ENCODE measurements at places on chromosomes 2 and 18.

- H3K27ac ChIP-seq = no peak overlapping the region
- no peak overlapping the region for H3K4me3 ChIP-seq
- no peaks in the 10 kb centered on the region for H3K36me3 ChIP-seq
- H3K4me1 ChIP-seq = no peaks in the 10 kb centered on the region
- no peaks in the 10 kb centered on the region for H3K27me3 ChIP-seq
Observed at GRCh38 chr2:67218056-67218455, 179.1 kb upstream of the ETAA1 start.

GRCh38 chr2:4354164-4354563 lies 650.8 kb downstream of the DCDC2C start:
- H3K27ac ChIP-seq = no peak overlapping the region
- no peaks in the 10 kb centered on the region for H3K36me3 ChIP-seq
- no peak for DNase-seq
- no peak overlapping the region for H3K4me3 ChIP-seq
- no peaks in the 10 kb centered on the region for H3K4me1 ChIP-seq

DNA sequence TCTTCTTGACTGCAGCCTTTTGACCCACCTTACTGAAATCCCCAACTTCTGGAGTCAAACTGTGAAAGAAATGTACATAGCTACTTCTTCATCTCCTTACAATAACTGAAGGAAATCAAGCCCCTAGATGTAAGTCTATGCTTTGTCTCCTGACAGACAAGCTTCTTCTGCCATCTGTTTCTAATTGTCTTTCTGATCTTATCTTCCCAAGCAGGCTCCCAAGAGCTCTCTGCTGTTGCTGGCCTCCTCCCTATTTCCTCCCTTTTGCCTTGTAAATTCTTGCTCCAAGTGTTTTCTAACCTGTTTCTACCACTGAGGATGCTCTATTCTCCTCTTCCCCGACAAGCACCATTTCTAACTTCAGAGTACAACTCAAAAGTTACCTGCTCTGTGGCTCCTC lies 77.4 kb upstream of the OSR1 start:
- no peaks in the 10 kb centered on the region for H3K27me3 ChIP-seq
- H3K36me3 ChIP-seq = no peaks in the 10 kb centered on the region

DNA sequence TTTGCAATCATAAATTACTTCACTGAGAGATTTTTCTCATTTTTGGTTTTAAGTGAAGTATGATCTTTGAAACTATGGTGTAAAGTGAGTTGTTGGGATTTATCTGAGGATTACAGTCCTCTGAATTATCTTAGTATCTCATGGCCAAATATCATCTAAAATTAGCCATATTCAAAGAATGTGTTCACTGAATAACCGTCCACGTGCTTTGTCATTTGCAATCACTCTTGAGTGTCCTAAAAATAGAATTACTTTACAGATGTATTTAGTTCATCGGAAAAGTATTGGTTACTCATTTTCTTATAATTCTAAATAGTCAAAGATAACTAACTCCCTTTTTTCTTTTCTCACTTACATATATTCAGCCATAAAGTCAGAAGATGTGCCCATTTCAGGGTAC lies 141.2 kb downstream of the RTN4 start:
- H3K27ac ChIP-seq = no peak overlapping the region
- no peaks in the 10 kb centered on the region for H3K27me3 ChIP-seq
- H3K4me3 ChIP-seq = no peak overlapping the region
- H3K4me1 ChIP-seq = no peaks in the 10 kb centered on the region

DNA sequence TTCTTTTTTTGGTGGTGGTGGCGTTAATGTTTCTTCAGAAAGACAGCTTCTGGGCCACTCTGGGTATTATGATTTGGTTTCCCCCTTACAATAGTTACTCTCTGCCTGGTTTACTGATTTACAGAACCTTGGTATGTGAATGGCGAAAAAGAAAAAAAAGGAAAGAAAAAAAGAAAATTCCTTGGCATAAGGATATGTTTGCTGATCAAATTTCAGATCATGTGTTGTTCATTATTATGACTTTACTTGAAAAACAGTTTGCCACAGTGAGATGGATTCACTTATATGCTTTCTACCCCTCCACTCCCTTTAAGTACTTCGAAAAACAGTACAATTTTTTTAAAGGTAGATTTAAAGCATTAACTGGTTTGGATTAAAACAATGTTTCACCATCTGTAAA lies 21.0 kb downstream of the BCL11A start:
- no peak overlapping the region for H3K4me3 ChIP-seq
- no peak overlapping the region for H3K27ac ChIP-seq
- H3K4me1 ChIP-seq = peaks cover 6% of the 10 kb centered on the region
- peaks cover 3% of the 10 kb centered on the region for H3K27me3 ChIP-seq

DNA sequence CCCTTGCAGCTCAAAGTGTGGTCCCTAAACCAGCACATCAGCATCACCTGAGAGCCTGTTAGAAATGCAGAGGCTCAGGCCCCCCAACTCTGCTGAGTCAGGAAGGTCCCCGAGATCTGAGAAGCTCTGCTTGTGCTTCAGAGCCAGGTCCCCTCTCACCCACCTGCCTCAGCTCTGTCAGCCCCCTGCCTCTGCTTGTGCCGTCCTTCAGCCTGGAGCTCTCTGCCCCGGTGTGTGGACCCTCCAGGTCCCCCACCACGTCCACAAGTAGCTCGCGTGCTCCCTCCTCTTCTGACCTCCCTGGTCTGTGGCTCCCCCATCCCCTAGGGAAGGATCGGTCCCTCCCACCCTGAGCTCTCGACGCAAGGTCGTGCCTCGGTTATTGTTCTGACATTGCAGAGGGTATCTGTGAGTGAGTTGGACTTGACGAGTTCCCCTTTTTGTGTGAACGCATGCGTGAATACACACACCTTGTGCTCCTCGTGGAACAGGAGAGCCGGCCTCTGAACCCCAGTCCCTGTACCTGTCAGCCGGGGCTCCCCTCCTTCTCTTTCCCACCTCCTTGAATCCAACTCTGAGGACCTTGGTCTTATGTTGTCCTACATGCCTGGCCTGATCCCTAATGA lies 75.5 kb upstream of the TAF1B start:
- H3K36me3 ChIP-seq = no peaks in the 10 kb centered on the region
- no peaks in the 10 kb centered on the region for H3K27me3 ChIP-seq
- peaks cover 25% of the 10 kb centered on the region for H3K4me1 ChIP-seq
- no peak for DNase-seq
- H3K27ac ChIP-seq = no peak overlapping the region

- H3K36me3 ChIP-seq = no peaks in the 10 kb centered on the region
- H3K27ac ChIP-seq = peak overlapping the region; percentile 70
- no peak overlapping the region for H3K4me3 ChIP-seq
- peaks cover 74% of the 10 kb centered on the region for H3K4me1 ChIP-seq
- DNase-seq = no peak
Observed at GRCh38 chr2:10038716-10039115, 4.6 kb upstream of the KLF11 start.

DNA sequence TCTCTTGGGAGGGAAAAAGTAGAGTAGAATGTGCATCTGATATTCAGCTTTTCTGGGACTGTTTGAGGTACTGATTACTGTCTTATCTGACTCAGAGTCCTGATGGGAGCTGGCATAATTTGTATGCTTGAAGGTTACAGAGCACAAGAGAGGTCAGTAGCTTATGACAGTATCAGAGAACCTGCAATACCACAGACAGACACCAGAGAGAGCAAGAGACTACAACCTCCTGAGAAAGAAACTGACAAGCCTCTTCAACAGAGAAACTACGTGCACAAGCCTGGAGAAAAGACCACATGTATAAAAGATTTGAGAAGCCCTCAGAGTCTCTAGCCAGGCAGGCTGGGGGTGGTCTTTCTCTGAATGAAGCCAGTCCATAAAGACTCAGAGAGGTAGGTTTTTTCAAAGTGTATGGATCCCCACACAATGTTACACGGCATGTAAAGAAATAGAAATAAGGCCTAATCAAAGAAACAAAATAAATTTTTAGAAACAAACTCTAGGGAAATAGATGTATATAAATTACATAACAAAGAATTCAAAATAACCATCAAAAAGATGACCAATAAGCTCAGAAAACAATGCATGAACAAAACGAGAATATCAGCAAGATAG lies 568.3 kb downstream of the LRRTM4 start:
- H3K4me1 ChIP-seq = no peaks in the 10 kb centered on the region
- no peak for DNase-seq
- no peak overlapping the region for H3K27ac ChIP-seq
- no peaks in the 10 kb centered on the region for H3K27me3 ChIP-seq
- H3K4me3 ChIP-seq = no peak overlapping the region

- peaks cover 18% of the 10 kb centered on the region for H3K4me1 ChIP-seq
- no peak overlapping the region for H3K4me3 ChIP-seq
- DNase-seq = peak; percentile 66
- no peaks in the 10 kb centered on the region for H3K27me3 ChIP-seq
- H3K36me3 ChIP-seq = no peaks in the 10 kb centered on the region
Observed at GRCh38 chr2:8514796-8515758, 166.8 kb upstream of the ID2 start.

- DNase-seq = no peak
- no peaks in the 10 kb centered on the region for H3K4me1 ChIP-seq
- no peak overlapping the region for H3K27ac ChIP-seq
- H3K4me3 ChIP-seq = no peak overlapping the region
- no peaks in the 10 kb centered on the region for H3K36me3 ChIP-seq
Observed at GRCh38 chr18:6010284-6010683, 115.0 kb upstream of the TMEM200C start.

DNA sequence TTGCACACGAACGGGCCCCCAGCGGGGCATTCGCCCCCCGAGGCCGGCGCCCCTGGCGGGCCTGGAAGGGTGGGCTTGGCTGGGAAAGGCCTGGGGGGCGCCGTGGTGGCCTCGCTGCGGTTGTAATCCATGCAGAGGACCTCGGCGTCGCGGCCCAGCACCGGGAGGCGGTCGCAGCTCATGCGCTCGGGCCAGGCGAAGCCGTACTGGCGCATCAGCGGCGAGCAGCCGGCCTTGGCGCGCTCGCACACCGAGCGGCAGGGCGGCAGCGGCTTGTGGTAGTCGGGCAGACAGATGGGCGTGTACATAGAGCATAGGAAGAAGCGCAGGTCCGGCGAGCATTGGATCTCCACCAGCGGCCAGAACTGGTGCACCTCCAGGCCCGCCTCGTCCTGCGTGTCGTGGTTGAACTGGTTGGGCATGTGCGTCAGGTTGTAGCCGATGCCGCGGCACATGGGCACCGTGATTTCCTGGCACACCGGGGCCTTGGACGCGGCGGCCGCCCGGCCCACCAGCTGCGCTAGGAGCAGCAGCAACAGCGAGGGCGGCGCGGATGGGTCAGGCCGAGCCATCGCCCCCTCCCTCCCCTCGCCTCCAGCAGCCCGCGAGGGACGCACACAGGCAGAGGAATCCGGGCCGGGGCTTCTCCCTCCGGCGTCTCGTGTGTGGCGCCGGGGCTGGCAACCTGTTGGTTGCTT lies 1.4 kb downstream of the FZD5 start:
- peaks cover 42% of the 10 kb centered on the region for H3K4me1 ChIP-seq
- DNase-seq = peak; percentile 46
- H3K36me3 ChIP-seq = peaks cover 4% of the 10 kb centered on the region
- no peaks in the 10 kb centered on the region for H3K27me3 ChIP-seq
- peak overlapping the region; percentile 93 for H3K27ac ChIP-seq

- no peak for DNase-seq
- no peak overlapping the region for H3K27ac ChIP-seq
- no peak overlapping the region for H3K4me3 ChIP-seq
Observed at GRCh38 chr2:73109431-73110167, 3.1 kb downstream of the RAB11FIP5 start.
